ENCODE measurements at places on chromosomes 6 and 20.
A peak's percentile ranks its signal among the peaks of the same experiment; 100 is the strongest.

GRCh38 chr6:86619428-86619827 lies 317.9 kb upstream of the HTR1E start:
- DNase-seq: no peak

- DNase-seq: no peak
These were observed 8.0 kb downstream of the PXDC1 start for GRCh38 chr6:3743541-3743940.

- DNase-seq: no peak
These were observed 70.5 kb upstream of the SULF2 start for GRCh38 chr20:47855799-47856198.

GRCh38 chr20:59812286-59813125 lies 120.9 kb downstream of the SYCP2 start:
- DNase-seq: no peak

DNA sequence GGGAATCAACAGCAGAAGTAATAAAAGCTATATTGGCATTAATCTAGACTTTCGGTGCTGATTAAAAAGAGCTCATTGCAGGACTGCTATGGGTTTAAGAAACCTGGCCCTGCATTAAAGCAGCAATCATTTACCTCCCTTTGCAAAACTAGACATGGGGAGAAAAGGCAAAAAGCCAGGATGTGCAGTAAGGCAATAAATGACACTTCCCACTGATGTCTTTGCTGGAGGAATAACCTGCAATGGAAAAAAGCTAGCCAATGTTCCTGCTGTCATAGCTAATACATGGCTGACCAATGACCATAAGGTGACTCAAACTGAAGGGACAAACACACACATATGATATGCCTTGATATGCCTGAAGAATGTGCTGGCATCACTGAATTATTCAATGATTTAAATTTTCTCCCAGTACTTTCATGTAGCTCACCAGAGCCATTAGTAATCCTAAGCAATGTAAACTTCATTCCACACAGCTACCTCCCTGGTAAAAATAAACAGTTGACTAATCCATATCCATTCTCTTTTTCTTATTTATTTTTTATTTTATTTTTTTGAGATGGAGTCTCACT lies 8.7 kb downstream of the DNAAF9 start:
- DNase-seq: no peak

DNA sequence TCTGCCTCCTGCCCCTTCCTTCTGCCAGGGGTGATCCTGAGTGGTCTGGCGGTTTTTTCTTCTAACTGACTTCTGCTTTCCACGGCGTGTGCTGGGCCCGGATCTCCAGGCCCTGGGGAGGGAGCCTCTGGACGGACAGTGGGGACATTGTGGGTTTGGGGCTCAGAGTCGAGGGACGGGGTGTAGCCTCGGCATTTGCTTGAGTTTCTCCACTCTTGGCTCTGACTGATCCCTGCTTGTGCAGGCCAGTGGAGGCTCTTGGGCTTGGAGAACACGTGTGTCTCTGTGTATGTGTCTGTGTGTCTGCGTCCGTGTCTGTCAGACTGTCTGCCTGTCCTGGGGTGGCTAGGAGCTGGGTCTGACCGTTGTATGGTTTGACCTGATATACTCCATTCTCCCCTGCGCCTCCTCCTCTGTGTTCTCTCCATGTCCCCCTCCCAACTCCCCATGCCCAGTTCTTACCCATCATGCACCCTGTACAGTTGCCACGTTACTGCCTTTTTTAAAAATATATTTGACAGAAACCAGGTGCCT lies 10.2 kb downstream of the SLC29A1 start:
- no peak for DNase-seq

- DNase-seq: no peak
These were observed 787 bp upstream of the TNFRSF6B start for GRCh38 chr20:63695424-63696305.

DNA sequence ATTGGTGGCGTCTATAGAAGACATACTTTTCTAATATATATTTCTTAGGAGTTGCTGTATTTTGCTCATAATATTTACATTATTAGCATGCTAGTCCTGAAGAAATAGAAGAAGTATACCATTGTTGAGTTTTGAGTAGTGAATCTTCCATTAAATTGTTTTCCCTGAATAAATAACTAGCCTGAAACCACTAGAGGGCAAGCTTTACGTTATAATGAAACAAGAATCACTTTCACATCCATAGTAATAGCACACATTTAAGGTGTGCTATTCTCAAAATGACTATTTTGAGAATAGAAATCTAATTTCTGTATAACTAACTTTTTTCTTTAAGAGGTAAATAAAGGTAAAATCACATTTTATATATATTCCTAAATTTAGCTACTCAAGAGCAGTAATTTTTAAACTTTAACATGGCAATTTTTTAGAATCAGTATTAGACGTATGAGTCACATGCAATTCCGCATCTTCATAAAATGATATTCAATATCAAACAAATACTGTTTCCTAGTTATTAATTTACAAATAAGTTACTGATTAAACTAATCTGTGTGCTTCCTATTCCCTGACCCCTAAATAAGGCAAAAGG lies 213.2 kb upstream of the MANEA start:
- DNase-seq: peak; percentile 34
